Stimulated activated naive CD8-positive, alpha-beta T cell treated with anti-CD3 and anti-CD28 coated beads, Interleukin-15, amount 100 ng/mL, for 72 hours (primary cell): ENCODE measurements at places on chromosomes 2 and 18.

- no peak for DNase-seq
These were observed 390.2 kb downstream of the DSC3 start for GRCh38 chr18:30652387-30652786.

- no peak for DNase-seq
These were observed 11.6 kb downstream of the PDE6D start for GRCh38 chr2:231769170-231770136.

DNA sequence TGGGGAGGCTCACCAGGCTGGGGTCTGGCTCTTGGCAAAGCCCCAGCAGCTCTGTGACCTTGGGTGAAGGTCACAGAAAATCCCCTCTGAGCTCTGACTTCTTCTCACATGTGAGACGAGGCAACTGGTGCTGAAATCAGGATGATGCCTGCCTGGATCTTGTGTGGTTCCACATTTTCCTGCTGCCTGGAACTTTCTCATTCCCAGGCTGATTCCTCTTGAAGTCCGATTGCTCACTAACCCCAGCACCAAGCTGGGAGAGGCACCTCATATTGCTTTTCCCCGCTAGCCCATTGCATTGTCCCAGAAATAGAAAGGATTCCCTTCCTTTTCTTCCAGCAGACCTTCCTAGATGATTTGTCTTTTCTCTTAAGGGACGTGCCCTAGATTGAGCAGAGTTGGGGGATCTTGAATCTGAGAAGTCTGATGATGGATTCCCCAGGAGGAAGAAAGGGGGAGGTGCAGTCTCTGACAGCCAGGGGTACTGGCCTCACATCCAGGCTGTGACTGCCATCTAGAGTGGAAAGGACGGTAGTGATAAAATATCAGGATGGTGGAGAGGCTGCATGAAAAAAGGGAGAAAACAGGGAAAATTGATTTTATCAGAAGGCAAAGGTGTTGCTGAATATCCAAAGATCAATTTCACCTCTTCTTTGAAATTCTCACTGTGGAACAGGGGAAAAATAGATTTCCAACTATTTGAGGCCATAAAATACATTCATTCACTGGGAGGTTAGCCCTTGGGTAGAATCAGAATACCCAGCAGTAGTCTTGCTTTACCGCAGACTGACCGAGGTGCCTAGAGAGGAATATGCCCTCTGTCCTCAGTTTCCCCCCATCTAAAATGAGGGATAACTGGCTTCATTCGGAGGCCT is 96.3 kb downstream of the FAM210A start:
- DNase-seq: peak; percentile 48

DNA sequence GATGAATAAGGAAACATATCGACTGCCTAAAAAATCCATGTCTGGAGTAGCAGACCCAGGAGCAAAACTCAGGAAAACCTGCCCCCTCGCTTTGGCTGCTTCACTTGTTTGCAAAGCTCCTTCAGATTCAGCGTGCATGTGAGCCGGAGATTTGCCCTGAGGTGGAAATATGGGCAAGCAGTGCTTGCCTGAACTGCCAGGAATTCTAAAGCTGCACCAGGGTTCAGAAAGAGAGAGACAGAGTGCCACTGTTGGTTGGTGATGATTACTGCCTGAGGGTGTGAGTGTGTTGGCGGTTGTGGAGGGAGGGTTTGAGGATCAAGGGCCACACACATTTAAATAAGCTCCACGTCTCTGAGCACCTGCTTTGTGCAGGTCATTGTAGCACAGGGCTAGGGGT is 139.6 kb upstream of the RGPD4 start:
- DNase-seq: no peak
